ENCODE measurements at places on chromosomes 1 and 21. TPM values are rescaled to one million over a fixed set of nuclear protein-coding genes. Genes with fewer than 3 reads are reported as not detected.

Gene RPTN
- total RNA-seq, result not detected

Gene WNT3A
- not detected for total RNA-seq

Gene ZBTB17
- total RNA-seq, result 34.9 TPM

DNA sequence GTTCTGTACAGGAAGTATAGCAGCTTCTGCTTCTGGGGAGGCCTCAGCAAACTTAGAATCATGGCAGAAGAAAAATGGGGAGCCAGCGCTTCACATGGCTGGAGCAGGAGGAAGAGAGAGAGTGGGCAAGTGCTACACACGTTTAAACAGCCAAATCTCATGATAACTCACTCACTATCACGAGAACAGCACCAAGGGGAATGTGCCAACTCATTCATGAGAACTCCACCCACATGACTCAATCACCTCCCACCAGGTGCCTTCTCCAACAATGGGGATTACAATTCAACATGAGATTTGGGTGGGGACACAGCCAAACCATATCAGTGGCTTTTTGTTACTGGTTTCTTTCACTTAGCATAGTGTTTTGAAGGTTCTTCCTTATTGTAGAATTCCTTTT, 138.6 kb downstream of the SYT14 start:
- no peaks in the 10 kb centered on the region for H3K27me3 ChIP-seq
- no peaks in the 10 kb centered on the region for H3K36me3 ChIP-seq
- no peak overlapping the region for H3K27ac ChIP-seq
- H3K4me1 ChIP-seq, result no peaks in the 10 kb centered on the region
